Cardiac ventricle fibroblast (primary cell): ENCODE measurements at places on chromosomes 1 and 21. TPM values are rescaled to one million over a fixed set of nuclear protein-coding genes. Genes with fewer than 3 reads are reported as not detected.

Gene RPS27
- 1,536 and 1,696 TPM in 2 replicates for total RNA-seq

Gene S100A3
- total RNA-seq: 3.3 and 11.2 TPM in 2 replicates

Gene CD1D
- 1.2 and 1.3 TPM in 2 replicates for total RNA-seq

Gene BTBD8
- total RNA-seq: 2.1 and 3.3 TPM in 2 replicates

Gene RNU1-4
- under 0.01 TPM in 2 replicates for total RNA-seq

Gene NTMT2
- not detected in 2 replicates for total RNA-seq

Gene CD48
- not detected in 2 replicates for total RNA-seq

Gene CYP4Z1
- 0.10 TPM in 1 of 2 replicates, not detected in the other for total RNA-seq

Gene PEAR1
- 6.9 and 7.7 TPM in 2 replicates for total RNA-seq

Gene PLPP3
- 161 and 178 TPM in 2 replicates for total RNA-seq

Gene NUAK2
- total RNA-seq: 3.6 and 3.9 TPM in 2 replicates

Gene TGFBR3
- 94.3 and 94.7 TPM in 2 replicates for total RNA-seq

Gene HSPG2
- 383 and 429 TPM in 2 replicates for total RNA-seq
